Epithelial cell of proximal tubule (primary cell): ENCODE measurements at places on chromosomes 3 and 15. TPM values are rescaled to one million over a fixed set of nuclear protein-coding genes. Genes with fewer than 3 reads are reported as not detected.

SATB1 gene
- 1.3 and 2.0 TPM in 2 replicates for total RNA-seq

ZPLD1 gene
- 0.07 and 0.69 TPM in 2 replicates for total RNA-seq

CDC25A gene
- total RNA-seq, result 30.8 and 49.3 TPM in 2 replicates

COLQ gene
- 0.12 and 0.14 TPM in 2 replicates for total RNA-seq

CXCR6 gene
- not detected in 2 replicates for total RNA-seq

CCDC39 gene
- not detected in 2 replicates for total RNA-seq

LRRN1 gene
- 2.6 and 4.9 TPM in 2 replicates for total RNA-seq

PAK6 gene
- 4.5 and 7.1 TPM in 2 replicates for total RNA-seq

PGBD4 gene
- total RNA-seq, result 0.40 and 0.43 TPM in 2 replicates

NAALADL2 gene
- 1.0 and 2.9 TPM in 2 replicates for total RNA-seq

GOLGA8Q gene
- not detected in 2 replicates for total RNA-seq

CNTN4 gene
- 0.14 and 1.6 TPM in 2 replicates for total RNA-seq

SHF gene
- 0.80 and 1.1 TPM in 2 replicates for total RNA-seq

IGSF11 gene
- total RNA-seq, result 0.07 TPM in 1 of 2 replicates, not detected in the other

GRCh38 chr3:160184655-160185054, 40.6 kb upstream of the C3orf80 start:
- DNase-seq, result no peak

GRCh38 chr3:148238421-148238821, 459.3 kb upstream of the AGTR1 start:
- no peak for DNase-seq

DNA sequence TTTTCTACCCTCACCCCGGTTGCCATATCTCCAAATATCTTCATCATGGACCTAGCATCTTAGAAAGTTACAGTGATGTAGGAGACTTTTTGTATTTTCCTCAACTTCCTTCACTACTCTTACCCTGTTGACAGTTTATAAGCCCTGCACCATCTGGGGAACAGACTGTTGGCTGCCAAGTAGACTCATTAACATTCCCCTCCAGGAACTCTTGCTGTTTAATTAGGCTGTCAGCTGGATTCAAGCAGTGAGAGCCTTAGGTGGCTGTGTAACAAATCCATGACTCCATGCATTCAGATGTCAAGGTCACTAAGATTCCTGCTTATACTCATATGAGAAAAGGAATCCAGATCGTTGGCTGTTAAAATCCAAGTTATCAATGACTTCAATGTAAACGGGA, 198.3 kb downstream of the NAALADL2 start:
- DNase-seq, result no peak

DNA sequence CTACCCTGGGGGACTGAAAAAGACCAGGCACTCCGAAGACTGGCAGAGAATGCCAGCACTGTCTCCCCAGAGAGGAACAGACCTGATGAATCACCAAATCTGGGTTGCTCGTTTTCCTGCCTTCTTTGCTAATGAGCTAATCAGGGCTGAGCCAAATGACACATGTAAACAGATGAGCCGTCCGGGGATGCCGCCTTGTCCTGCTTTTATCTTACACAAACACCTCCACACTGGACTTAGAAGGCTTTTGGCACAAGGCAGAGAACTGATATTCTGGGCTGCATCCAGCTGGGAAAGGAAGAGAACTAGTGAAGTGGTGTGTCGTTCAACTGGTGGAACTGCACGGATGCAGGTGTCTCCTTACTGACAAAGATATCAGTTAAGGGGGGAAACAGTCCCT, 88.1 kb downstream of the MECOM start:
- no peak for DNase-seq

GRCh38 chr15:44183363-44183762, 11.7 kb downstream of the FRMD5 start:
- DNase-seq, result no peak

DNA sequence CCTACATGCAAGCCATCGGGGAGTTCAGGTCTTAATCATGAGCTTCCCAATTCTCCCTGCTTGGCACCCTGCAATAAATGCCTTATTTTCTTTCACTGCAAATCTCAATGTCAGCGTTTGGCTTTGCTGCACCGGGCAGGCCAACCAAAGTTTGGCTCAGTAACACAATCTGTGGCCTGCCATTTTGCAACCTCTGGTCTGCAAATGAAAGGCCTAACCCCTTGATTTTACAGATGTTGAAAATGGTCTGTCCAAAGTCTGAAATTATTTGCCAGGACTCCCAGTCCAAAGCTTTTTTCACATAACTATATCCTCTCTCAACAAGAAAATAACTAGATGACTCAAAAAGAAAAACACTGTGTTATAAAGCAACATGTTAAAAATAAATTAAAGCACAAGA, 34.0 kb upstream of the LEKR1 start:
- DNase-seq, result no peak

DNA sequence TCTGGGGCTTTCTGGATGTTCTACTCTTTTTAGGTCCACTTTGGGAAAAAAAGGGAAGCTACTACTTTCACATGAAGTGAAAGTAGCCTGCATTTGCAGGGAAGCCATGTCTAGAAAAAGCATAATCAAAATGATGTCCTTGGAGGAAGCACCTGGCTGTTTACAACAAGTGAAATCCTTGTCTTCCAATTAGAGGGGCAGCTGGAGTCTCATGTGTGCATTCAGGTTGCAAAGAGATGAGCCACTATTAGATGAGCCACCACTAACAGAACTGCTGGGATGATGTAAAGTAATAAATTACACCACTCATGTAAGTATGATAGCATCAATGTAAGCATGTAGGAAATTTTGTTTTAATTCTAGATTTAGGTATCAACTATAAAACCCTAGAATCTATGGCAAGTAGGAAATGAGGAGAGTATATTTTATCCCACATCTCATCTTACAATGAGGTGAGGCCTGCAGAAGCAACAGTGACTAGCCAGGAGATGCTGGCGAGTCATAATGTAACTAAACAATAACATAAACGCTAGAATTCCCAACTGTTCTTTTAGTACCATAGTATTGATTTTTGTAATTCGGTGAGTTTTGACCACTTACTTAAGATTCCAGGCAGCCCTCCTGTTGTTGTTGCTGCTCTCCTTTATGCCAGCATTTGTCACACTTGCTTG, 75.9 kb downstream of the TMEM108 start:
- DNase-seq, result no peak

GRCh38 chr15:29115093-29115991, 154.3 kb downstream of the NSMCE3 start:
- DNase-seq, result no peak

DNA sequence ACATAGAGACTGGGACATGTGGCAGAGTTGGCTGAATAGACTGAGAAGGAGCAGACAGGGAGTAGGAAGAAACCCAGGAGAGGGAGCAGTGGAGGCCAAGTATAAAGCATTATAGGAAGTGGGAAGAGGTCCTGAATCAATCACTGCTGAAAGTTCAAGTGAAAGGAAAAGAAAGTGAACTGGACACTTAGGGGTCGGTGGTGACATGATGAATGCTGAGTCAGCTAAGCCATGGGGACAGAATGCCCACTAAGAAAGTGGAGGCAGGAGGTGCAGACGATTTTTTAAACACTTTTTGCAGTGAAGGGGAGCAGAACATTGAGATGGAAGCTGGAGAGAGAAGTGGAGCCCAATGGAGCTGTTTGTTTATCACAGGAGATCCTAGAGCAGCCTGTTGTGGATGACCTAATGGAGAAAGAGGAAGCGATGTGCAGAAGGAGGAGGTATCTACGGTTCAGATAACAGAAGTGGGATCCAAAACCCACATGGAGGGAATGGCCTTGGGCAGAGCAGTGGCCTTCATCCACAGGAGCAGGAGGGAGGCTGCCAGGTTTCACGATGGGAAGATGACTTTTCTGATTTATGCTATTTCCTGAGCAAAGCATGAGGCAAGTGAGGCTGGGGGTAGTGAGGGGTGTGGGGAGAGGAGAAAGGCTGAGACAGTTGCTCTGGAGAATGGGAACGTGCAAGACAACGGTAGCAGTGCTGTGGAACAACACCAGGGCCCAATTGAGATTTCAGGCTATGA, 208.2 kb downstream of the RPLP1 start:
- DNase-seq, result no peak

GRCh38 chr15:58163985-58164384, 25.8 kb downstream of the AQP9 start:
- no peak for DNase-seq

- no peak for DNase-seq
These were observed 129.4 kb downstream of the DNAJB8 start for GRCh38 chr3:128337305-128337704.

DNA sequence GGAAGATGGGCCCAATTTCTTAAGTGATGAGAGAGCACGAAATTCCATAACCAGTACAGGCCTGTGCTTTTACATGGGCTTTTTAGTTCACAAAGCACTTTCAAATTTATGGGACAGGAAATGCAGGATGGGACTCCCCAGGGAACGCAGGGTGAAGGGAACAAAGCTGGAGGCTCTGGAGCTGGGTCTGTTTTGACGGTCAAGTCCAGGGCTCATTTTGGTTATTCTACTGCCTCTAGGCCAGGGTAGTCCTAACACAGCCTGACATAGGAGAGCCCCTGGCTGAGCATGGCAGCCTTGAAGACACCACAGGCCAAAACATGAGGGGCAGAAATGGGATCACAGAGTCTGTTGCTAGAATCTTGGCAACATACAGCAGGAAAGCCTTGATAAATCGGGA, 33.5 kb downstream of the HCLS1 start:
- DNase-seq, result no peak

DNA sequence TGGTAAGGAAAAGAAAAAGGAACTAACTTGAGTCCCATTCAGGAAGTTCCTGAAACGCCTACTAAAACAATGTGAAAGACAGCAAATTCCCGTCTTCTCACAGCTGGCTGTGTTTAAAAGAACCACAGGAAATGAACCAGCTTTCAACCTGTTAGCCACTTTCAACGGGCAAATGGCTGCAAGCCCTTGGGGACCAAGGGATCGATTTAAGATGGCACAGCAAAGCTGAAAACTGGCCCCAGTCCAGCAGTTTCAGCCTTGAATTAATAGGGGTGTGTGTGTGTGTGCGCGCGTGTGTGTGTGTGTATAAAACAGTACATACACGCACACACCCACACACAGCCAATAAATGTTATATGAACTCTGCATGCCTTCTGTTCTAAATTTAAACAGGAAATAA, 168.7 kb upstream of the TMCO5A start:
- no peak for DNase-seq

DNA sequence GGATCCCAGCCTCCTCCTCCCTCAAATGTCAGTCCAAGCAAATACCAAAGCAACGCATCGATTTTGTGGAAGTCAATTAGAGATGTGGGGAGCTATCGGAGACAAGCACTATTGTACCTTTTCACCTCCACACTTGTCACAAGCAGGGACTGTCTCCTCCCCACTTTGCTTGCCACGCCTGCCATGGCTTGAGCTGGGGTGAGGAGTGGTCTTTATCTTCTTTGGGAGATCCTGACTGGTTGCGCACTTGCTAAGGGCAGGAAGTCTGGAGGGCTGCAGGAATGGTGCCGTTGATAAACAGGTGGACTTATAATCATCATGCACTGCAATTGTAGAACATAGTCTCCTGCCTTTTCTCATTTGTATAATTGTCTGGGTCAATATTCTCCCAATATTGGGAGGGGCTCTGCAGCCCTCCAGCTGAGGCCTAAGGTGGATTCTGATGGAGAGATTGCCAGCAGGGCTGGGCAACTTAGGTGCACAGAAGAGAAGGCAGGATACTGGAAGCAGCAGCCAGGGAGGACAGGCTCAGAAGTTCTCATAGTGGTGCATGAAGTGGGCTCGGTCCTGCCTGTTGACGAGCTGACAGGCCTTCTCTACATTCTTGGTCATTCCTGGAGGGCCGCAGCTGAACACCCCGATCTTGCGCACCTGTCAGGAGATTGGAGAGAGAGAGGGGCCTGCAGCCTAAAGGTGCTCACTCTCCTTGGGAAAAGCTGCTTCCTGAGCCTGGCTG, 20.2 kb downstream of the DUOX2 start:
- DNase-seq, result no peak

GRCh38 chr3:155651489-155652218, 93.2 kb downstream of the PLCH1 start:
- no peak for DNase-seq

DNA sequence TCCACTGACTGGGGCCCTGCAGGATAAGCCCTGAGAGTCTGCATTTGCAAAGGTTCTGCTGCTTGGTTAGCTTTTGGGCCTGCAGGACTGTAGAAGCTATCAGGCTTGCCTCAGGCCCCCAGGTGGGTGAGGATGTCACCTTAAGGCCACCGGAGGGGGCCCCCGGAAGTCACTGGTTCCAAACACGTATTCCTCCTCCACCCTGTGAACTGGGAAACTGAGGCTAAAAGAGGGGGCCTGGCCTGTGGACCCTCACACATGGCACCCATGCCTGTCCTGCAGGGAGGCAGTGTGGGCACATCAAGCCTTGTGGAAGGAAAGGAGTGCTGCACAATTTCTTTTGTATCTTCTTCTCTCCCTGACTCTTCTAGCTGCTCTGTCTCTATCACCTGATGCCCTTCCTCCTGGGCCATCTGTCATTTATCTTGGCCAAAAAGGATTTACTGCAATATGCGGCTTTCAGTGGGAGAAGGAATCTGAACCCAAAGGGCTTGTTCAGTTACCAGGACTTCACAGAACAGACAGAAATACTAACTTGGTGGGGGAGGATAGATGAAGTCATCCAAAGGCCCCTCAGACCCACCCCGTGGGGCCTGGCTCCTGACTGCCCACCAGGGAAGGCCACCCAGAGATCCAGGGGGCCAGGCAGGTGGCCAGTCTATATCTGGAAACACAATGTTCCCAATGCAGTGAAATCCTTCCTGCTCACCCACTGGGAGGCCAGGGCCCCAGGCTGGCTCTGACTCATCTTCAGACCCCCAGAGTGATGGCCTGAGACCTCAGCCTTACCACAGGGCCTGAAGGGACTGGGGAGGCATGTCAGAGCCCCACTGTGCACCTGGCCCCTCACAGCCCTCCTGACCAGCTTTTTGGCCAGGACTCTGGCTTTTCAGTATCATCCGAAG, 18.3 kb downstream of the UBAP1L start:
- DNase-seq, result no peak

- DNase-seq, result no peak
These were observed 213.1 kb downstream of the FOXP1 start for GRCh38 chr3:71370467-71370866.

DNA sequence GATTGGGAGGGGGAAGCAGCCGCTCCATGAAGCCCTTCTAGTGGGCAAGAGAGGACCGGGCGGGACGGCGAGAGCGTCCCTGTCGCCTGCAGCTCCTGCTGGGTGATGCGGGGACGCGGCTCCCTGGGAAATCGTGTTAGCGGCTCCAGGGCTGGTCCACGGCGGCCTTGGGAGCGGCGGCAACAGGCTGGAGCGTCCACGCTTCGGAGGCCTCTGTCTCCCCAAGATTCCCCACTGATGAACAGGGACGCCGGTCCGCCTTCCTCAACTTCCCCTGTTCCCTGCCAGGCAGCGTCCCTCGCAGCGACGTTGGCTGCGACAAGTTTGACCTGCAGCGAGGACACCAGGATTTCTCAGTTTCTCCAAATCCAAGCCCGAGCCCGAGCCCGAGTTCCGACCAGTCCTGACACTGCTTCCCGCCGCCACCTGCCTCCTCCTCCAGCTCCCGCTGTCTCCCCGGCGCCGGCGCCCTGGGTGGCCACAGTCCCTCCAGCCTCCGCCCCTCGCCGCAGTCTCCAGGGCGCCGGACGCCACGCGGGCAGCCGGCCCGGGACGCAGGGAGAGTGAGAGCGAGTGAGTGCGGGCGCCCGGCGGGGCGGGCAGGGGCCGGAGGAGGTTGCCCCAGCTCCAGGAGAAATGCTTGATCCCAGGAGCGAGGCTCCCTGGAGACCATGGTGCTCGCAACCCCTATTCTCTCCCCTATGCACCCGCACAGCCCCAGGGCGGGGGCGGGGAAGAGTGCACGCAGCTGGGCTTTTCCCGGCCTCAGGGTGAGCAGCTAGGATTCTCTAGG, 78.1 kb upstream of the RNF7 start:
- no peak for DNase-seq

- DNase-seq, result no peak
These were observed 208.1 kb downstream of the OSBPL10 start for GRCh38 chr3:31772758-31773473.

GRCh38 chr3:18558507-18558906, 133.4 kb upstream of the SATB1 start:
- DNase-seq, result no peak
